ENCODE measurements at places on chromosomes 16 and 17.

DNA sequence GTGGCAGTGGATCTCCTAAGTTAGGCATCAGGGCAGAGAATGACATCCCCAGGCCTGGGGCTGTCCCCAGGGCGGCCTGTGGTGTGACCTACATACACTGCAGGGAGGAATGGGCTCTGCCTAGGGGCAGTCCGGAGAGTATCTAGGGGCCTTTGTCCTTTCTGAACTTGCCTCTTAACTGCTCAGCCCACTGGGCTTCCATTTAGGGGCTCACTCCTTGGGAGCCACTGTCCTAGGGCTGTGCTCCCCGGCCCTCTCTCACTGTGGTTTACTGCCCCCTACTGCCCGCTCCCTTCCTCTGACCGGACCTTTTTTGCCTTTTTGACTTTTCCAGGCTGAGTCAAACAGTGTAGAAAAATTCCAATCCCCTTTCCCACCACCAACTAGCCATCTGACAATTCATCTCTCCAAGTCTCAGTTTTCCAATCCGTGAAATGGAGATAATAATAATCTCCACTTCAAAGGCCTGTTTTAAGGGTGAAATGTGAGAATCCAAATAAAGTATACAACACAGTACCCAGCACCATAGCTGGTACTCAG, 66.8 kb downstream of the DNAH3 start:
- DNase-seq: peak; percentile 56

DNA sequence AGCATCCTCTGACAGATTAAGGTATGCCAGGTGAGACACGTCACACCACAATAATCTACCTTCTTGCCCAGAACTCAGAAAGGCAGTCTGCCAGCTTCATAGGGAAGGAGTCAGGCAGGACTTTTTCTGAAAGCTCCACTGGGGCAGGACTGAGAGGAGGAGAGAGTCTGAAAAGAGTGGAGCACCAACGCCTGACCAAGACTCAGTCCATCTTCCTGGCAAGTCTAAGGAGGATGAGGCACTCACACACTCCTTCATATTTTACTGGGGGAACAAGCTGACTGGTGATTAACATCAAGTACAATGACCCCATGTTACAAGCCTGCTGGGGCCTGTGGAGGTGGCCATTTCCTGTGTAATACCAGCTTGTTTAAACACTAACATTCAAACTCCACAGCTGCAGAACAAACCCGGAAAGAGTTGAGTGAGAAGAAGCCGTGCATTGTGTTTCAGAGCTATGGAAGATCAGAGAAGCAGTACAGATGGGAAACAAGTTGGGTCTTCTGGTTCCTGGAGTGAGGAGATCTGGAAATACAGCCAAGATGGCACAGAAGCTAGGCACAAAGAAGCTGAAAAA, 122.4 kb downstream of the HIC1 start:
- DNase-seq: peak; percentile 84

DNA sequence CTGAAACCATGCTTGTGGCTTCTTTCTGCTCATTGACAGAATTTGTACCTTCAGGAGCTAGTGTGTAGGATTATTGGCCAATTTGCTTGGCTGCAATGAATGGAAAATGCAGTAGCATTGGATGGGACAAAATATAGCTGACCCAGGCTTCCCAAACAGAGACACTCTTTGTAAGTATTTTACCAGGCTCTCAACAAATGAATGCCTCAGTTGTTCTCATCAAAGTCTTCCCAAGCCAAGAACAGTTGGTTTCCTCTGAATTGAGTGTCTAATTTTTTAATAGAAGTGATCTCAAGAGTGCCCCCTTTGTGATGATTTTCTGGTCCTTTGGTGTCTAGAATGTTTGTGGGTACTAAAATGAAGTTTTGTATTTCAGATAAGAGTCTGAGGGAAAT, 140.9 kb downstream of the SHISA9 start:
- DNase-seq: no peak

GRCh38 chr17:57286399-57287105, 30.2 kb downstream of the MSI2 start:
- DNase-seq: no peak

GRCh38 chr17:71109697-71110096, 940.4 kb downstream of the KCNJ2 start:
- DNase-seq: no peak

- DNase-seq: no peak
These were observed 23.4 kb upstream of the ZFHX3 start for GRCh38 chr16:73071131-73071940.

GRCh38 chr17:13044572-13045065, 26.8 kb upstream of the ELAC2 start:
- DNase-seq: no peak

Measured in epithelial cell of esophagus (primary cell).